Neural crest cell (in vitro differentiated cells): ENCODE measurements at places on chromosomes 2 and 18. TPM values are rescaled to one million over a fixed set of nuclear protein-coding genes. Genes with fewer than 3 reads are reported as not detected.
A peak's percentile ranks its signal among the peaks of the same experiment; 100 is the strongest.

Gene CFAP65
- 0.93 and 1.4 TPM in 2 replicates for total RNA-seq

DNA sequence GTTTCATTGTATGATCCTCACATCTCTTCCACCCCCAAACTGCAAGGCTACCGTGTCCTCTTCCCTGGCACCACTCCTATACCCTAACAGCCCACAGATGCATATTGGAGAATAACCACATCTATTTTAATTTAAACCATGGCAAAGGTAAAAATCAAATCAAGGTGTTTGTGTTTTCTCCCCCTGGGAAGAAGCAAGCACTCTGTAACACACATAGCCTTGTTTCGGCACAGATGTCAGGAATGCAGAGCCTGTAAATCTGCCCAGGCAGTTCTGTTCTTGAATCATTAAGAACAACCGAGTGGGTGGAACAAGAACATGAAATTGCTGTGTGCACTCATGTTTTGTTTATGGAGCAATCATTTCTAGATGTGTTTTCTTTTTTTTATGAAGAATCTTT is 6.8 kb upstream of the COX7A2L start:
- H3K27me3 ChIP-seq = peaks cover 33% of the 10 kb centered on the region
- no peaks in the 10 kb centered on the region for H3K36me3 ChIP-seq
- no peak overlapping the region for H3K27ac ChIP-seq
- peaks cover 7% of the 10 kb centered on the region for H3K4me1 ChIP-seq
- no peak overlapping the region for H3K4me3 ChIP-seq

- no peak for DNase-seq
- H3K4me3 ChIP-seq = peak overlapping the region; percentile 25
- H3K27ac ChIP-seq = no peak overlapping the region
- peaks cover 32% of the 10 kb centered on the region for H3K4me1 ChIP-seq
- H3K36me3 ChIP-seq = peaks cover 4% of the 10 kb centered on the region
Measured at GRCh38 chr2:53770264-53770663, 2.7 kb downstream of the CHAC2 start.

Gene SCN3A
- total RNA-seq = 3.7 and 4.9 TPM in 2 replicates

Gene DYSF
- total RNA-seq = 2.2 and 2.4 TPM in 2 replicates

- no peak overlapping the region for H3K4me3 ChIP-seq
- no peaks in the 10 kb centered on the region for H3K27me3 ChIP-seq
- H3K36me3 ChIP-seq = peaks cover 5% of the 10 kb centered on the region
- DNase-seq = no peak
- peaks cover 33% of the 10 kb centered on the region for H3K4me1 ChIP-seq
Measured at GRCh38 chr2:133486771-133487191, 81.5 kb downstream of the NCKAP5 start.

DNA sequence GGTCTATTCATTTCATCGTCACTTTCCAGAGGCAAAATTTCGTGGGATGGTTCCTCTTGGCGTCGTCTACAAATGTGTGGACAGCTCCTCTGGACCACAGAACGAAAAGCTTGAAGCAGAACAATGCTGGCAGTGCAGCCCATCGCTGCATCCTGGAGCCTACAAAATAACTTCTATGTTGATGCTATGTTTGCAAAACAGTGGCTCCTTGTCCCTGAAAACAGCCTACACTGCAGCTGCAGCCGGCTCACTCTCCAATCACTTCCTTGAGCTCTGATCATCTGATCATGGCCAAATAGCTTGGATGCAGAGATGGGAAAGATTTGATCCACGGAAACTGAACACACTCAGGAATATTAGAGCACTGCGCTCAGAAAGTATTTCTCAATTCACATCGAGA is 60.0 kb downstream of the DOCK10 start:
- peak overlapping the region; percentile 88 for H3K4me3 ChIP-seq
- no peaks in the 10 kb centered on the region for H3K36me3 ChIP-seq
- DNase-seq = peak; percentile 22

DNA sequence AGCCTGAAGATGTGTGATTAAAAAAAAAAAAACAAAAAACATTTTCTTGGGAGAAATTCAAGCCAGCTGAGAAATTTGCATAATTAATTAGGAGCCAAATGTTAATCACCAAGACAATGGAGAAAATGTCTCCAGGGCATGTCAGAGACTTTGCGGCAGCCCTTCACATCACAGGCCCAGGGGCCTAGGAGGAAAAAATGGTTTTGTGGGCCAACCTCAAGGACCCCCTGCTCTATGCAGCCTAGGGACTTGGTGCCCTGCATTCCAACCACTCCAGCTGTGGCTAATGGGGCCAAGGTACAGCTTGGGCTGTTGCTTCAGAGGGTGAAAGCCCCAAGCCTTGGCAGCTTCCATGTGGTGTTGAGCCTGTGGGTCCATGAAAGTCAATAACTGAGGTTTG is 241.9 kb upstream of the THUMPD2 start:
- no peak for DNase-seq
- H3K36me3 ChIP-seq = peaks cover 5% of the 10 kb centered on the region
- no peaks in the 10 kb centered on the region for H3K4me1 ChIP-seq
- H3K4me3 ChIP-seq = no peak overlapping the region

Gene KLHL30
- total RNA-seq = 0.23 and 0.25 TPM in 2 replicates
